ENCODE measurements at places on chromosomes 2 and 18.

DNA sequence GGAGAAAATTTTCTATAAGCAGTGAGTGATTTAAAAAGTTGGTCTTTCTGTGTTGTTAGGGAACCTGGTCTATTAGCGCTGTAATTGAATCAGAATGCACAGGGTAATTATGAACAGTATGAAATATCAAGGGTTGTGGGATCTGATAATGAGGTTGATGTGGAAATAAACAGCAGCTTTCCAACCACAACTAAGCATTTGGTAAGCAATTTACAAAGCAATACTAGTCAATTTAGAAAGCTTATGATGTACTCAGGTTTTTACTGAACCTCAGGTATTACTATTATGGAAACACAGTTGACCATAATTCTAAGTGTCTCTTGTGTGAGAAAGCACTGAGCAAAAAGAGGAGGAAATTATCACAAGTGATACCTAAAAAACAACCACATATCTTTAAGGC, 11.0 kb upstream of the SMCHD1 start:
- no peak for DNase-seq

DNA sequence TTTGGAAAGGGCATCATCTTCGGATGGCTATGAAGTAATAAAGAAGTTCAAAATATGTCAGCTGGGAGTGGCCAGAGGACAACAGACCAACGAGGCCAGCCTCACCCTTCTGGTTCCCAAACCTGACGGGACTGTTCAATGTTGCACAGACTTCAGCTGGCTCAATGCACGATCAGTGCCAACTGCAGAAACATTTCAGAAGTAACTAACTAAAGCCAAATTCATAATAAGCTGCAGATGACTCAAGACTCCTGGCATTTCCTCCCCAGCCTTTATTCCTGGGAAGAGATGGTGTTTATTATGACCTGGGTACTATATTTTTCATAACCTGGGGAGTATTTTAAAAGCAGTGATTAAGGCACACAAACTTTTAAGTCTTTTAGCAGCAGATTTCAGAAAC, 3.8 kb upstream of the ATP6V1C2 start:
- DNase-seq = no peak

DNA sequence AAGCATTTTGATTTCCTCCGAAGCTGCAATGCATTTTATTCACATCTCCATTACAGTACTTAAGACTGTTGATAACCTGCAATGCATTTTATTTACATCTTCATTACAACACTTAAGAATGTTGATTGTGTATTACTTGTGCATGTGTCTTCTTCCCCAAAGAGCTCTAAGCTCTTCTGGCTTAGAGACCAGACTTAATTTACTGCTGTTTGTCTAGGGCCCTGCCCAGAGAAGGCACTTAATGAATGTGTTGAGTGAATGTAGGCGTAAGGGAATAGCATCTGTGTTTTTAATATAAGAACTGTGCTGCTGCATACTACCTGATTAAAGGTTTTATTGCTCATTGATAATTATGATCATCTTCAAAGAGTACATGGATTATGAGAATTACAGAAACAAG, 295.6 kb downstream of the ZNF385B start:
- no peak for DNase-seq

DNA sequence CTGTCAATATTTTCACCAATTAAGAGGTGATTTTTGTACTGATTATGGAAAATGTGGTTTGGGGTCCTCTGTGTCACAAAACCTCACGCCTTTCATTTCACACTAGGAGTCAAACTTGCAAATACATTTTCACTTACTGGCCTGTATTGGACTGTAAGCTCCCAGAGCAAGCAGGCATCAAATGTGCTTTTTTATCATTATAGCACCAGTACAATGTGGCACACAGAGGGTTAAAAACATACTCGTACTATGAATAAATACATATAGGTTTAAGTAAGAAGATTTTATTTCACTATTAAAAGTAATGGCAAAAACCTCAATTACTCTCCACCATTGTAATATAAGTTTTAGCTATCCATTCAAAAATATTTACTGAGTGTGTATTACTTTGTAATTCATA, 56.7 kb downstream of the ABCB11 start:
- DNase-seq = no peak

DNA sequence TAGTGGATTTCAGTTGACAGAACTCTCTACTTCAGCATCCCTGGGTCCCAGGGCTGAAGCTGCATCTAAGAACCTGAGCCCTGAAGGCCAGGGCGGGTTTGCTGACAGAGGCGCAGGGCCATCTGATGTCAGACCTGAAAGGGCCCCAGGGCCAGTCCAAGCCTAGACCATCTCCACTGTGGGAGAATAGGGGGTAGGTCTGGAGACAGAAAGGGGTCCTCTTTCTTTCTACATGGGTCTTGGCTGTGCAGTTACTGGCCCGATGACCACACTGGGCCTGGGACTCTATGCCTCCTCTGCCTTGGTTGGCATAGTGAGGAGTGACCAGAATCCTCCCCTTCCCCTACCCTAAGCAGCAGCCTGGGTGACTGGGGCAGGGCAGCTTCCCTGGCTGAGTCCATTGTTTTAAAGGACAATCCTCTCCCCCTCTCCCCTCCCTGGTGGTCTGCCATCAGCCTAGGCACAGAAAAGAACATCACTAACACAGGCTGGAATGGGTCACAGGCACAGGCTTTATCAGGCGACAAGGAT, 34.5 kb downstream of the HS1BP3 start:
- DNase-seq = no peak

DNA sequence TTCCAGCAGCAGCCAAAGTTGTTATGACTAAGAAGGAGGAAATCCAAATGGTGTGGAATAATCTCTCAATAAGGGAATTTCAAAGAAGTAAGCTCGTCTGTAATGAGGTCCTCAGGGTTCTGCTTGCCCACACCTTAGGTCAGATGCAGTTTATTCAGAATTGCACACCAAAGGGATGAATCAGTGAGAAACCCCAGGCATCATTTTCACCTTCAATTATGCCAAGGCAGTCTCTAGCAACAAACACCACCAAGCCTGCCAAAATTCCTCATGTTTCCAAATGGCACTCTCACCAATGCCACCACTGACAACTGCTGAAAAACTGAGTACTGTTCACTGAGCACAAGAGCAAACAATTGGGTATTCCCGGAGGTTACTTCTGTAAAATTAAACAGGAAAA, 43.6 kb downstream of the KCNG3 start:
- DNase-seq = no peak

DNA sequence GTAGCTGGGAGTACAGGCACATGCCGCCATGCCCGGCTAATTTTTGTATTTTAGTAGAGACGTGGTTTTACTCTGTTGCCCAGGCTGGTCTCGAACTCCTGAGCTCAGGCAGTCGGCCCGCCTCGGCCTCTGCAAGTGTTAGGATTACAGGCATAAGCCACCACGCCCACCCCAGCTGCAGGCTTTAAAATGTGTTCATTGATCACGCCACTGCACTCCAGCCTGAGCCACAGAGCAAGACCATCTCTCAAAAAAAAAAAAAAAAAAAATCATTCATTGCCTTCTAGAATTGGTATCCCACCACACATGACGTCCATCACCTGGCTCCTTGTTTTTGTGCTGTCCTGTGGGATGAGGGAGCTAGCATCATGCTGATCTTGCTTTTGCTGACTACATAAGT, 127.4 kb downstream of the VIT start:
- DNase-seq = no peak

DNA sequence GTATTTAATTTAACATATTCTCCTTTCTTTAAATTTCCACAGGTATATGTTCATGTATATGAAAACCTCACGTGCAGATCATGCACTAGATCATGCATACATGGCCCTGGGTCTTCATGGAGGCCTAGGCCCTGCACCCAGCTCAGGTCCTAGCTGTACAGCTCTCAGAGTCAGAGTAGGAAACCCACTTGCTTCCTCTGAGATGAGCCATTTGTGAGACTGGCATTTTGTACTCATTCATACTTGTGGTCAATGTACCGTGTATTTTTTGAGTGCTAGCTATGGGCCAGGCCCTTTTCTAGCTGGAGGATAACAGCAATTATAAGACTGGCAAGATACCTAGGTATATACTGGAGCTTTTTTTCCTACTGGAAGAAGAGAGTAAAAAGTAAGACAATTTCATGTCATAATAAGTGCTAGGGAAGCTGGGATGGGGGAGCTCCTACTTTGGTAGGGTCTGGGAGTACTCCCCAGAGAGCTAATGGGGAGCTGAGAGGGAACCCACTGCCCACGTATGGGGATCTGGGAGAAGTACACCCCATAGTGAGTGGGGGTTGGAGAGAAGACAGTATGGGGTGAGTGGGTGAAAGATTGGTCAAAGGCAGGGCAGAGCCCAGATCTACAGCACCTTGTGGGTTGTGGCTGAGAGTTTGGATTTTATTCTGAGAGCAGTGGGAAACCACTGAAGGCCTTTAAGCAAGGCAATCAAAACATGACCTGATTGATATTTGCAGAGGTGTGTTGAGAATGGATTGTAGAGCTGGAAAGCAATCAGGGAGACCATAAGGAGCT, 72.0 kb downstream of the POLE4 start:
- DNase-seq = no peak

DNA sequence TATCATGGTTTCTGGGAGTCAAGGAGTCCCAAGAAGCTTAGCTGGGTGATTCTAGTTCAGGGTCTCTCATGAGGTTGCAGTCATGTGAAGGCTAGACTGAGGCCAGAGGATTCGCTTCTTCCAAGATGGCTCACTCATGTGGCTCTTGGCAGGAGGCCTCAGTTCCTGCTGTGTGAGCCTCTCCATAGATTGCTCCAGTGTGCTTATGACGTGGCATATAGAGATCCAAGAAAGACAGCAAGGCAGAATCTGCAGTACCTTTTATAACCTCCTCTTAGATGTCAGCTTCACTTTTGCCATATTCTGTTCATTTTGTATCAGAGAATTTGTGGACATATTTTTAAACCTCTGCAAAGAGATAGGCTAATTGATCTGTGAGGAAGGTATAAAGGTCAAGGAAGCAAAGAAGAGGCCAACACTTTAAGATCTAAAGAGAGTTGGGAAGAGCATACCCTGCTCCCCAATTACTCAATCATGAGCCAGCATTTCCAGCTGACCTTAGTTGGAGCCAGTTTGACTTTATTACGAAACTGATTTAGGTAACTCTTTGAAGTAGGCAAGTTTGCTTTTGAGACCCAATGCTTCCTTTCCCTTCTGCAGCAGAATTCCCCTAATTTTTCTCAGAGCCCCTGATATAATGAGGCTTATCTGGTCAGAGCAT, 134.7 kb downstream of the EML6 start:
- DNase-seq = no peak

DNA sequence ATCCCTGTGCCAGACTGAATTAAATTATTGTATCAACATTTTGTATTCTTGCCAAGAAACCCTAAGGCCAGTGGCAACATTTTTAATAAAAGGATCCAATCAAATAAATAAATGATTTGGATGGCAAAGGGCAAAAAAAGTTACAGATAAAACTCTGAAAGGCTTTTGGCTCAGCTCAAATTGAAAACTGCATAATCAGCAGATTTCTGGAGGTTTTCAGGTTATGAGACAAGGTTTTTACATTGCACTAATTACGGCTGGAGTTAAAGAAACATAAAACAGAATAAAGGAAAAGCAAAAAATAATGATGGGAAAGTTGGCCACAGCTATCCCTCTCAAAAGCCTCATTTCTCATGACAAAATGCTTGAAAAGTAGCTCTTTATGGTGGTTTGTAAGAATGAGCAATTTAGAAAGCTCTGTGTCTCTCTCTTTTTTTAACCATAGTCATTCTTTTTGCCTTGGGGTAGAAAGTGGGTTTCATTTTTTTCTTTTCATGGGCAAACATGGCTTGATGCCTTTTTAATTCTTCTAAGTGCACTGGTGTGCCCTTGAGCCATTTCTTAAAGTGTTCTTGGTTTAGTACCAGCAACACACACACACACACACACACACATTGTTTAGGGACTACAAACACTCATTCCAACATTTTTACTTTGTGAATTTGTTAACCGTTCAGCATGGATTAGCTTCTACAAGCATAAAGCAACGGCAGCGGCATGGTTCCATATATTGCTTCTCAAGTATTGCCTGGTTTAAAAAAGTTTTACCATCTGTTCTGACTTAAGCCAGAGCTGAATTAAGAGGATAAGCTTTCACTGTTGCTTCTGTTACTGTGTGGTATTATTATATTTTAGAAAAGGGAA, 747.1 kb upstream of the FSHR start:
- no peak for DNase-seq

DNA sequence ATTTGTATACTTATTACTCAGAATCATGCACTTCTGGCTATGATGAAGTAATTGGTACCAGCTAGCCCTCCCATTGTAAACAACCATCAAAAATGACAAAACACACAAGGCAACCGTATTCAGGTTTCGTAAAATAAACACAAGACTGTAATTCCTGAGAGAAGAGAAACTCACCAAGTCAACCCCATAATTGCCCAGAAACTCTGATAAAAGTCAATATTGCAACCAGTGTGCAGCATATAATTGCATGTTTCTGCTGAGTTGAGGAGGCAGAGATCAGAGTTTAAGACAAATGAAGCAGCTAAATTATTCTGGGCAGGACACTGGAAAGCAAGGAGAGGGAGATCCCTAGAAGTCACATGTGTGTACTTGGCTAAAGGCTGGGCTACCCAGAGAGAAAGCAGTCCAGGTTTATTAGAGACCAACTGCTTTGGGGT, 90.3 kb downstream of the ROCK2 start:
- no peak for DNase-seq

DNA sequence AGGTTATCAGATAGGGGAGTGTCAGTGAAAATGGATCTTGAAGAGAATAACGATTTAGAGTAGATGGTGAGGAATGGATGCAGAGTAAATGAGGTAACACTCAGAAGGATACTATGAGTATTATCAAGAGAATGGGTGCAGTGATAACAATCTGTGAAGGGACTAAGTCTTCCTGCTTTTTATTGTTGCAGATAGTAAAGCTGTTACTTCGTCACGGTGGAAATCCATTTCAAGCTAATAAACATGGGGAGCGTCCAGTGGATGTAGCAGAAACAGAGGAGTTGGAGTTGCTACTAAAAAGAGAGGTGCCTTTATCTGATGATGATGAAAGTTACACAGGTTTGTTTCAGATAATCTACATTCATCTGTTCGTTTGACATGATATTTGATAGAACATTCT, 85.1 kb downstream of the ANKRD12 start:
- no peak for DNase-seq

GRCh38 chr18:65901522-65901921, 150.7 kb downstream of the CDH7 start:
- no peak for DNase-seq

- no peak for DNase-seq
Observed at GRCh38 chr2:239896075-239896474, 129.1 kb downstream of the NDUFA10 start.

- DNase-seq = no peak
Observed at GRCh38 chr18:59792353-59792752, 95.1 kb upstream of the CCBE1 start.

- no peak for DNase-seq
Observed at GRCh38 chr2:189379731-189380261, 61.5 kb upstream of the WDR75 start.

- no peak for DNase-seq
Observed at GRCh38 chr2:151716721-151717120, 17.6 kb downstream of the NEB start.

- DNase-seq = no peak
Observed at GRCh38 chr2:152620985-152621384, 96.3 kb downstream of the PRPF40A start.

DNA sequence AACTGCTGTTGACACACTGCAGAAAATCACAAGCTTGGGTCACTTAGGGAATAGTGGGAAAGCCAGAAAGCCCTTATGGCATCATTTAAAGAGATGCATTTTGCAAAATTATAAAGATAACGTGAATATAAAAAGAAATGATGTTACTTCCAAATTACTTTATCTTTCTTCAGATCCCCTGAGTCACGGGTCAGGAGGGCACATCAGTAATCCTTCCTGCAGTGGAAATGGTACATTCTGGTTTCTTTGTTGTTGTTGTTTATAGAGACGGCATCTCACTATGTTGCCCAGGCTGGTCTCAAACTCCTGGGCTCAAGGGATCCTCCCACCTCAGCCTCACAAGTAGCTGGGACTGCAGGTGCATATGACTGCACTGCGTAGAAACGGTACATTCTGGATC, 9.8 kb upstream of the EPG5 start:
- no peak for DNase-seq

Data from NCI-H1105 (cell line).